ENCODE measurements at places on chromosomes 16 and 17.
A peak's percentile ranks its signal among the peaks of the same experiment; 100 is the strongest.

DNA sequence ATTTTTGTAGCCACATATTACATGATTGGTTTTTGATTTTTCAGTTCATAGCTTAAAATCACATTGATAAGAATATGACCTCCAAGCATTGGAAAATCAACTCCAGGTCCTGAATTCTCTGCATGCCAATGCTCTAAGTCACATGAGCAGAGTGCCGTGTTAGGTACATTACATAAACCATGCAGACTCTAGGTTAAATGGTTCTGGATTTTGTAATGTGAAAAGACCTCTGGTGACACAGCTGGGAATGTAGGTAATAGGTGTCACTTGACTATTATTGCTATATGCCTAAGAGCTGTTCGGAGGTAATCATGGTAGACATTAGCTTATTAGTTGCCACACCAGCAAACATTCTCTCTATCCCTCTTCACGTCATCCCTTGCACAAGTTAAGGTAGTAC is 231.1 kb upstream of the SALL1 start:
- H3K36me3 ChIP-seq: peaks cover 8% of the 10 kb centered on the region
- no peak overlapping the region for H3K27ac ChIP-seq
- H3K27me3 ChIP-seq: no peaks in the 10 kb centered on the region
- H3K4me1 ChIP-seq: peaks cover 49% of the 10 kb centered on the region

DNA sequence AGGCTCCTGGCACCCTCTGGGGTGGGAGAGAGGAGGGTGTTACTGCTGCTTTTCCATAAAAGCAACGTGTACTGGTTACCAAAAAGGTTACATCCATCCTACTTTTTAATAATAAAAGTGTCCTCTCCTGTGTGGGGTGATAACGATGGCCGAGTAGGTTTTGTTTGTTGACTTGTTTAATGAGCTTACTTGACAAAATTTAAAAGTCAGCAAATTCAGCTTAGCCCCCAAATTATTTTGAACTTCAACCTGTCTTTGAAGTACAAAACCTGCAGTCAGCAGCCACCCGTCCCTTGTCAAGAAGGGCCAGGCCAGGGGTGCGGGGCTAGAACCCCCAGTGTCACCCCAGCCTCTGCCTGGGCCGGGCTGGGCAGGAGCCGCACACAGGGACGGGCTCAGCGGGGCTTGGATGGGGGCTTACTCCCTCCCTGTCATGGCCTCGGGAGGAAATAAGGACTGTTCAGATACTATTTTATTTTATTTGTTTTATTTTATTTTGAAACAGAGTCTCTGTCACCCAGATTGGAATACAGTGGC is 103.9 kb upstream of the CHMP6 start:
- H3K27ac ChIP-seq: no peak overlapping the region
- H3K4me1 ChIP-seq: no peaks in the 10 kb centered on the region
- peaks cover 16% of the 10 kb centered on the region for H3K36me3 ChIP-seq
- DNase-seq: no peak
- H3K27me3 ChIP-seq: no peaks in the 10 kb centered on the region

DNA sequence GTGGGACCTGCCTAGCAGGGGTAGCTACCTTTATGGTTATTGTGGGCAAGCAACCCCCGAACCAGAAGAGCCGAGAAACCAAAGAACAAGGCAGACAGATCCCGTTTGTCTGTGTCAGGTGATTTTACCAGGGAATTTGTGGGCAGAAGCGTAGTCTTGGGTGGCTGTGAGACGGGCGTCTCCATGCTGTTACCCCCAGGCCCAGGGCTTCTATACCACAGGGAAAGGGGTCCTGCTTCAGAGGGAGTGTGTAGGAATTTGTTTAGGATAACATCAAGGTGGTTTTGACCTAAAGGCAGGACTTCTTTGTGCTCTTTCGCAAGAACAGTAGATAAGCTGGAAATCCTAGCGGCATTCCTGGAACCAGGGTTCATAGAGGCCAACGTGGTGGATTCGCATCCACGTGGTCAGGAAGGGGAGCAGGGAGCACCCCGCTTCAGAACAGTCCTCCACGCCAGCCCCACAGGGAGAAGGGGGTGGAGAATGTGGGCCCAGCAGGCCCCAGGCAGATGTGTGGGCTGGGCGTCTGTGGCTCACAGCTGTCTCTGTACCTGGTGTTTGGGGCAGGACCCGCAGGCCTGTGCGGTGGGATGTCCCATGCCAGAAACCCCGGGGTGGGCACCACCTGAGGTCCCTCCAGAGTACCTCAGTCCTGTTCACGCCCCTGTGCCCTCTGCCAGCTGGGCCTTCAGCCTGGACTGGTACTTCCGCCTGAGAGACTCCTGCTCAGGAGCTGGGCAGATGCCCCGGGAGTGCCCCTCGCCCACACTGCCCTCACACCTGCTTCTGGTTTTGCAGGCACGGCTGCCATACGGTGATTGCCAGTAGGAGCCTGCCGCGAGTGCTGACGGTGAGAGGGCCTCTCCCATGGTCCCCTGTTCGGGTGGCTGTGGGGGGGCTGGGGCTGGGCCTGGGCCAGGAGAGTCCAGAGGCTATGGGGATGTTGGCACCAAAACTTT is 4.1 kb downstream of the DECR2 start:
- H3K36me3 ChIP-seq: peaks cover 5% of the 10 kb centered on the region
- H3K27me3 ChIP-seq: no peaks in the 10 kb centered on the region
- no peaks in the 10 kb centered on the region for H3K4me1 ChIP-seq
- H3K4me3 ChIP-seq: no peak overlapping the region

DNA sequence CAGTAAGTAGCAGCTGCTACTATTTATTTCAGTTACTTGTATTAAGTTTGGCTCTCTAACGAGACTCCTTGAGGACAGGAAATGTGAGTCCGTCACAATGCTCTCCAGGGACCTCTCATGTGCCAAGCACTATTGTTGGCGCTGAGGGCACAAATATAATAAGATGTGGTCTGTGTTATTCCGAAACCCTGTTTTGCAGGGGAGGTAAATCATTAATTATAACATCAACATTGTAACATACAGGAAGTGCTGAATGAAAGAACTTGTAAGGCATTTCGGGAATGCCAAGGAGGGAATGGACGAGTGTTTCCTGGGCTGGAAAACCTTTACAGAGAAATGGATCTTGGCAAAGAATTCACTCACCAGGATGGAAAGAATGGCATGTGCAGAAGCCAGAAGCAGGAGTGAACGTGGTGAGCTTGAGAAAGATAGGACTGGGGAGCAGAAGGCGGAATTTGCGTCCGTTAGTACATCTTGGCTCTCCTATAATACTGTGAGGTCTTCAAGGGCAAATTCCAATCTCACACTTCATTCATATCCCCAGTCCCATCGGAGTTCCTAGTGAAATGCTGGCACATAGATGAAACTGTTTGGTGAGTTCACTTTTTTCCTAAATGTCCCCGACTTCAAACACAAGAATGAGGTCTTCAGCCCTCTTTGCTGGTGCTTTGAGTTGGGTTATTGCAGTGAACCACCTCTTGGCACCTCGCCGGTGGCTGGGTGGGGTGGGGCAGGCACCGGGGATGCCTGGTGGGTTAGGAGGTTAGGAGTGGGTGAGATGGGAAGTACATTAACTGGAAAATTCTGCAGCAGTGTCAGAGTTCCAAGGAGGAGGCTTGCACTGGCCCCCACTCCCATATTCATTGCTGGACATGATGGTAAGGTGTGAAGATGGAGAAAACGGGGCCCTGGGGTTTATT is 11.5 kb downstream of the TAC4 start:
- peaks cover 38% of the 10 kb centered on the region for H3K36me3 ChIP-seq
- peak overlapping the region; percentile 17 for H3K27ac ChIP-seq
- 0 out of 2 replicates have a peak, but pooled peaks cover 7% of the 10 kb centered on the region for H3K4me1 ChIP-seq
- no peak overlapping the region for H3K4me3 ChIP-seq
- H3K27me3 ChIP-seq: no peaks in the 10 kb centered on the region

DNA sequence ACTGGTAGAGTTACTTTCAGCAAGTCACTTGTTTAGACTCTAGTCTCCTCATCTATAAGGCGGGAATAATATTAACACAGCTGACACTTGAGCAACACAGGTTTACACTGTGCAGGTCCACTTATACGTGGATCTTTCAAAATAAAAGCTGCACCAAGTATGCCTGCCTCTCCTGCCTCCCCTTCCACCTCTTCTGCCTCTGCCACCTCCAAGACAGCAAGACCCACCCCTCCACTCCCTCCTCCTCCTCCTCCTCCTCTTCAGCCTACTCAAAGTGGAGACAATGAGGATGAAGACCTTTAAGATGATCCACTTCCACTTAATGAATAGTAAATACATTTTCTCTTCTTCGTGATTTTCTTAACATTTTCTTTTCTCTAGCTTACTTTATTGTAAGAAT is 285.6 kb downstream of the FTO start:
- H3K4me3 ChIP-seq: no peak overlapping the region
- H3K36me3 ChIP-seq: no peaks in the 10 kb centered on the region
- no peak overlapping the region for H3K27ac ChIP-seq
- peaks cover 43% of the 10 kb centered on the region for H3K4me1 ChIP-seq
- H3K27me3 ChIP-seq: no peaks in the 10 kb centered on the region

DNA sequence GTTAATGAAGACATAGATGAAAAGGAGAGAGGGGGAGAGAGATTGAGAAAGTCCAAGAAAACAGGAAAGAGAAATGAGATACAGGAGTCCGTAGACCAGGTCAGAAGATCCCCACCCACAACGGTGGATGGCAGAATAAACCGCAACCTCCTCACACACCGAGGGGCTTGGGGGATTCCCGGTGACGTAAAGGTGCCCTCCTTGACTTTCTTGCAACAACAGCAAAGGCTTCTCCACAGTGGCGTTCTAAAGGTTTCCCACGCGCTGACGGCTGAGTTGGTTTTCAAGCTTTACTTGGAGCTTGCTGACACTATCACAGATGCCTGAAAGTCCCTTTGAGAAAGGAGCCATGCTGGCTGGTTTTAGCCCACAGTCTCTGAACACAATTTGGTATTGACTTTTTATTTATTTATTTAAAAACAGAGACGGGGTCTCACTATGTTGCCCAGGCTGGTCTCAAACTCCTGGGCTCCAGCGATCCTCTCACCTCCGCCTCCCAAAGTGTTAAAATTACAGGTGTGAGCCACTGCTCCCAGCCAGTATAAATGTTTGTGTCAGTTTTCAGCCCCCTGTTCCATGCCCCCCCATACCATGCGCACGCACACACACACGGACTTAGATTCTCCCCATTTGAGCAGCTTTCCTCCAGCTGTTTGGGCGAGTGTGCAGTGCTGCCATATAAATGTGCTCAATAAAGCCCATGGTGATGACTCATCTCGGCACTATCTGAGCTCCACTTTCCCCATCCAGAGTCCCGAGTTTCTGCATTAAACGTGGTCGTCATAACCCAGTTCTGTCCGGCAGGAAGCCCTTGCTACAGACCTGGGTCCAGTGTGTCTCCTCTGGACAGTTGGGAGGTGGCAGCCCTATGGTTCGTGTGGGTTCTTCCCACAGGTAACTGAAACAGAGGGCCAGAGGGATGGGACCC is 33.0 kb upstream of the SEC14L1 start:
- no peaks in the 10 kb centered on the region for H3K27me3 ChIP-seq
- no peak overlapping the region for H3K4me3 ChIP-seq
- H3K27ac ChIP-seq: peak overlapping the region; percentile 45
- H3K4me1 ChIP-seq: peaks cover 59% of the 10 kb centered on the region

DNA sequence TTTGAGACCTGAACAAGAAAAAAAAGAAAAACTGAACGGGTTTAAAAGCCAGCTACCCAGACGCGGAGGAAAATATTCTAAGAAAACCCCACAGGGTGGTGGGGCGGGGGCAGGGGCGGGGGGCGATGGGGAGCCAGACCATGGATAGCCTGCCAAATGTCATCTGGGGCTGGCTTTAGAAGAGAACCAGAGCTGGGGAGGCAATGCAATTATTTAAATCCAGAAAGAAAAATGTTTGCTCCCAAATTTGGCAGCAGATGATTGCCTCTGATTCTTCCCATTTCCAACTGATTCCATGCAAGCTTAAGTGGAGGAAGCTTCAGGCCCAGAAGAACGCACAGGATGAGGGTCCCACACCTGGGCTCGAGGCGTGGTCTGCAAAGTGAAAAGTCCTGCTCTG is 34.8 kb downstream of the ZNF423 start:
- no peak overlapping the region for H3K27ac ChIP-seq
- peaks cover 55% of the 10 kb centered on the region for H3K4me1 ChIP-seq
- H3K4me3 ChIP-seq: no peak overlapping the region

- H3K36me3 ChIP-seq: peaks cover 19% of the 10 kb centered on the region
- DNase-seq: peak; percentile 52
- H3K27me3 ChIP-seq: no peaks in the 10 kb centered on the region
- H3K27ac ChIP-seq: peak overlapping the region; percentile 98
Measured at GRCh38 chr17:27506348-27507218, 50.3 kb downstream of the KSR1 start.

DNA sequence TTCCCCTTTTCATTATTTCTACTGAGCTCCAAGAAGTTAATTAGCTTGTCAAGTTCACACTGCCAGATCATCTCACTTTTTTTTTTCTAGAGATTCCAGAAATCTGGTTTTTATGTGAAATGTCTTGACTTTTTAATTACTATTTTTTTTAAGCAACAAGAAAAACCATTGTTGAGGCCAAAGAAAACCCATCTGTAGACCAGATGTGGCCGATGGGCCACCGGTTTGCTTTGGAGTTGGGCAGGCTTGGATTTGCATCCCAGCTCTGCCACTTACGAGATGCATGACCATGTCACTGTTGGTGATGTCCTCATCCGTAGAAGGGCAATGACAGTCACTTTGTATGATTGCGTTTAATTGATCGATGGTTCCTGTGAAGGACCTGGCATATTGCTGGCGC is 34.2 kb upstream of the MRTFB start:
- DNase-seq: no peak
- no peaks in the 10 kb centered on the region for H3K4me1 ChIP-seq
- H3K36me3 ChIP-seq: no peaks in the 10 kb centered on the region
- no peak overlapping the region for H3K4me3 ChIP-seq
- no peaks in the 10 kb centered on the region for H3K27me3 ChIP-seq

GRCh38 chr17:74763565-74764387 is 12.4 kb downstream of the NAT9 start:
- H3K4me1 ChIP-seq: peaks cover 31% of the 10 kb centered on the region
- H3K27ac ChIP-seq: no peak overlapping the region
- H3K4me3 ChIP-seq: no peak overlapping the region
- peaks cover 11% of the 10 kb centered on the region for H3K36me3 ChIP-seq

GRCh38 chr17:66379544-66379943 is 77.1 kb downstream of the PRKCA start:
- no peak overlapping the region for H3K4me3 ChIP-seq
- peaks cover 10% of the 10 kb centered on the region for H3K4me1 ChIP-seq
- DNase-seq: no peak
